ENCODE measurements at places on chromosomes 7 and 10.

GRCh38 chr10:86075512-86075911 lies 291.1 kb downstream of the GRID1 start:
- DNase-seq, result no peak

GRCh38 chr7:112193915-112194502 lies 12.2 kb downstream of the DOCK4 start:
- no peak for DNase-seq

DNA sequence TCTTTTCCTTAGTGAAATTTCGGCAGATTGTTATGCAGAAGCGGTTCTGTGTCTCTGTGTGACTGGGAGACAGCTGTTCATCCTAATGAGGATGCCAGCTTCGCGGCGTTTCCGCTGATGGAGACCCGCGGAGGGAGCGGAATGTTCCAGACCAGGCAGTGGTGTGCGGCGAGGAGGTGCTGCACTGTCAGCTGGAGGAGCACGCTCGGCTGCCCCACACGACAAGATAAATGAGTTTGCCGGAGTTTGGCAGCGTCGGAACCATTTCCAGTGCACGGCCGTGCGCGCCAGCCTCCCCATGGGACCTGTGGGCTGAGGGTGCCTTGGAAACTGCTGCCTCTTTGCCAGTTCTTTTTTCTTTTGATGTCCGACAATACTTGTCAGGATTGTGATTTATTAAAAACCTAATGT lies 64.6 kb downstream of the WDR37 start:
- DNase-seq, result peak; percentile 81

GRCh38 chr7:51455948-51456347 lies 139.3 kb upstream of the COBL start:
- DNase-seq, result peak; percentile 73

Data from retina (tissue), 1 donor.